Stimulated activated CD8-positive, alpha-beta memory T cell treated with anti-CD3 and anti-CD28 coated beads, Interleukin-2, amount 100 ng/mL, for 1 hour (primary cell): ENCODE measurements at places on chromosomes 1 and 21.

DNA sequence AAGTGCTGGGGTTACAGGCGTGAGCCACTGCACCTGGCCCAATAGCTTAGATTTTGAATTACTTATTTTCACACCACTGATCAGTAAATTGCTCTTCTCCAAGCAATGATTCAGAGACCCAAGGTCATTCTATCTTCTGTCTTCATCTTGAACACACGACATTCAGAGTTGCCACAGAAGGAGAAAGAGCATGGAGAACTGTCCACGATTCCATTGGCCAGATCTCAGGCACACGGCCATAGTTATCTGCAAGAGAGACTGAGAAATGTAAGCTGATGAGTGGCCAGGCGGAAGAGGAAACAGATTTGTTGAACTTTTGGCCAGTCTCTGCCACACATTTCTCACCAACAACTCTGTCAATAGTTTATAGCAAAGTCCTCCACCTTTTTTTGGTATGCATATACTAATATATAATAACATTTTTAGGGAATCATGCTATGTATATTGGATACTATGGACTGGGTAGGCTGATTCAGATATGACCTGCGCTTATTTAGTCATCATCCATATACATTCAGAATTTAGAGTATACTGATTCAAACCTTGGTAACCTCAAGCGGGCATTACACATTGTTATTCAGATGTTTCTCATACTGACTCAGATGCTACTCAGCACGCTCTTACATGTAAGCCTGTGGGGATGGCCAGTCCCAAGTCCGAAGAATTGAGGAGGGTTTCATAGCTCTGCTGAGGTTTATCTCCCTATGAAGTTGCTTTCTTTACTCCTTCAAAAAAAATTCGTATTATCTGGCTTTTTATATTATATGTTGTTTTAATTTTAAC is 25.5 kb upstream of the CAP1 start:
- no peak for DNase-seq

DNA sequence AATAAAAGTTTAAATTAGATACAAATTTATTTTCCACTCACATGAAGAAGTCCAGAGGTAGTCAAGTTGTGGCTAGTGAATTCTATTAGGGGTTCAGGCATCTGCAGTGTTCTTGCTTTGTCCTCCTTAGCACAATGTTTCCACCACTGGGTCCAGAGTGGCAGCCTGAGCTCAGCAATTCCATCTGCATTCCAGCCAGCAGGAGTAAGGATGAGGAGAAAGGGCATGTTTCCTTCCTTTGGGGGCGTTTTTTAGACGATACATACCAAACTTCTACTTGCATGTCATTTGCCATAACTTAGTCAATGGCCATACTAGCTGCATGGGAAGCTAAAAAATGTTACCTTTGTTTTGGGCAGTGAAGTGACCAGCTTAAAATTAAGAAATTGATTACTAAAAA is 98.5 kb upstream of the VANGL1 start:
- no peak for DNase-seq

- DNase-seq, result no peak
These were observed 30.1 kb downstream of the STPG1 start for GRCh38 chr1:24383381-24383940.

GRCh38 chr1:1618396-1619068 is 3.2 kb downstream of the MIB2 start:
- no peak for DNase-seq

GRCh38 chr1:203144661-203145060 is 17.1 kb downstream of the ADORA1 start:
- DNase-seq, result no peak

- DNase-seq, result no peak
These were observed 8.5 kb downstream of the HLX start for GRCh38 chr1:220887520-220888416.

DNA sequence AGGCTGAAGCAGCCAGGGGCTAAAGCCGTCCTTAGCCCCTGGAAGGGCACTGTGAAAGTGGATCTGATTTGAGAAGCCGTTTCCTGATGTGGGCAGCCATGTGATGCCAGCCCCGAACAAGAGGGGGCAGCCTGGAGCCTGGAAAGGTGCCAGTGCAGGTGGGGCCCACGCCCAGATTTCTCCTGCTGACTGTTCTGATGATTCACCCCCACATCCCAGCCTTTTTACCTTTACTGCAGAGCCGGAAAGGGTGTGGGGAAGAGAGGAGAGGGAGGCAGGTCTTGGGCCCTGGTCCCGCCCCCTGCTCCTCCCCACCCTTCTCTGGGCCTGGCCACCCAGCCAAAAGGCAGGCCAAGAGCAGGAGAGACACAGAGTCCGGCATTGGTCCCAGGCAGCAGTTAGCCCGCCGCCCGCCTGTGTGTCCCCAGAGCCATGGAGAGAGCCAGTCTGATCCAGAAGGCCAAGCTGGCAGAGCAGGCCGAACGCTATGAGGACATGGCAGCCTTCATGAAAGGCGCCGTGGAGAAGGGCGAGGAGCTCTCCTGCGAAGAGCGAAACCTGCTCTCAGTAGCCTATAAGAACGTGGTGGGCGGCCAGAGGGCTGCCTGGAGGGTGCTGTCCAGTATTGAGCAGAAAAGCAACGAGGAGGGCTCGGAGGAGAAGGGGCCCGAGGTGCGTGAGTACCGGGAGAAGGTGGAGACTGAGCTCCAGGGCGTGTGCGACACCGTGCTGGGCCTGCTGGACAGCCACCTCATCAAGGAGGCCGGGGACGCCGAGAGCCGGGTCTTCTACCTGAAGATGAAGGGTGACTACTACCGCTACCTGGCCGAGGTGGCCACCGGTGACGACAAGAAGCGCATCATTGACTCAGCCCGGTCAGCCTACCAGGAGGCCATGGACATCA is at the start of gene SFN:
SFN (plus strand) TSS at position 369 of the 904 bp plus-strand sequence; CDS start at position 433, 64 bp downstream.
- DNase-seq, result no peak

DNA sequence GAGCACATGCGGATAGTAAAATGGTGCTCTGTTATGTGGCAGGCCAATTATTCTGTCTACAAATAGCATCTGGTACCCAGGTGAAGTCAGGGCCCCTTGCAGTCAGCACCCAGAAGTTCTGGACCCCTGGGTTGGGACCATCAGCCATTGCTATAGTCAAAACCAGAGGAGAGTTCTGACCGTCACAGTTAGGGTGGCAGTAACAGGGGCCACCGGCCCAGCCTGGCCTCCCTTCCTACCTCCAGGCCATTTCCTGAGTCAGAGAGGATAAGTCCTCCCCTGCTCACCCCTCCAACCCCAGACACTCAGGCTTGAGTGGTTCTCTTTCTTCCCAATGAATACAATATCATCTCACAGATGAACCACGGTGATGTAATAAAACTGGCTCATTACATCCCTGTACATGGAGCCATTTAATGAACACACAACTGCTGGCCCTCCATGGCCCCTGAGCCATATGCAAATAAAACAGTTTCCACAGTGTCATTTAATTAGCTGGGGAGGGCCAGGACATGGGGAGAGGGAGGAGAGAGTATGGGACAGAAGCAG is 673.6 kb downstream of the MATN1 start:
- DNase-seq, result no peak

GRCh38 chr1:47817861-47818260 is 179.3 kb downstream of the TRABD2B start:
- no peak for DNase-seq

- DNase-seq, result no peak
These were observed 25.9 kb downstream of the IVNS1ABP start for GRCh38 chr1:185291159-185291558.

- DNase-seq, result peak; percentile 4
These were observed 63.9 kb downstream of the CAPN2 start for GRCh38 chr1:223776075-223776814.

DNA sequence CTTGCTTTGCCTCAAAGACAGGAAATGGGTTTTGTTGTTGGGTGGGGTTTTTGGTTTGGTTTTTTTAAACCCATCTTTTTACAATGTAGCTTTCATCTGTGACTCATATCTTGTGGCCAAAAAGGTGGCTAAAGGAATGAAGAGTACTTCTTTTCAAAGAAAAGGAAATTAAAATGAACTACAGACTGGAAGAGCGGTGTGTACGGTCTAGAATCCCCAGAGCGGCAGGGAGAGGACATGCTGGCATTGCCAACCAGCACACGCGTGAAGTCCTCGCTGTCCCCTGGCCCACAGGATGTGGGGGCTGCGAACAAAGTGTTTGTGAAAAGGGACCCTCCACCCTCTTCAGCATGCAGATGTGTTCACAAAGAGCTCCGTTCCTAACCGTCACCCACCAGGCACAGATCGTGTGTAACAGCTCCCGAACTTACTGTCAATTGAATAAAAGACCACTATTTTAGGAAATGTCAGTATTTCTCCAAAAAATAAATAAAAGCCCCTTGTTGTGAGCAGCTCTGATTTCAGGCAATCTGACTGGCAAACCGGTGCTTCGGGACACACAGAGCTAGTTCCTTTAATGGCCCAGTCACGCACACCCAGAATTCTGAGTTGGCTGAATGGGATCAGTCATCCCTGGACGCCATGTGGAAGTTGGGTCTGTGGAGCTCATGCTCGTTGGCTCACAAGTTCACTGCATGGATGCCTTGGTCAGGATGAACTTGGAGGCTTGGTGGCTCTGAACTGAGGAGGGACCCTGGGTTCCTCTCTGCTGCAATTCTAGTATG is 602.9 kb downstream of the NPHP4 start:
- no peak for DNase-seq

- DNase-seq, result no peak
These were observed 13.7 kb downstream of the KIAA1614 start for GRCh38 chr1:180926164-180926981.

DNA sequence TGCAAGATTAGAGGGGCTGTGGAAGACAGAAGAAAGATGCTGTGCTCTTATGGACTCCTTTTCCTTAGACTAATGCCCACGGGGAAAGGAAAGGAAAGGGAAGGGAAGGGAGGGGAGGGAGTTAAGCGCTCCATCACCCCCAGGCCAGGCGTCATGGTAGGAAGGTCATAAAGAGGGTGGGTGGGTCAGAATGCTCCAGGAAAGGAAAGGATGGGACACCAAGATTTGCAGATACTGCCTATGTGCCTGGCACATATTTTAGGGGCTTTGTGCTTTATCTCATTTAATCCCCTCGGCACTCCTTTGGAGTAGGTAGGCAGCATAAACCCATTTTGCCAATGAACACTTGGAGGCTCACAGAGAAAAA is 41.4 kb downstream of the MAB21L3 start:
- no peak for DNase-seq

DNA sequence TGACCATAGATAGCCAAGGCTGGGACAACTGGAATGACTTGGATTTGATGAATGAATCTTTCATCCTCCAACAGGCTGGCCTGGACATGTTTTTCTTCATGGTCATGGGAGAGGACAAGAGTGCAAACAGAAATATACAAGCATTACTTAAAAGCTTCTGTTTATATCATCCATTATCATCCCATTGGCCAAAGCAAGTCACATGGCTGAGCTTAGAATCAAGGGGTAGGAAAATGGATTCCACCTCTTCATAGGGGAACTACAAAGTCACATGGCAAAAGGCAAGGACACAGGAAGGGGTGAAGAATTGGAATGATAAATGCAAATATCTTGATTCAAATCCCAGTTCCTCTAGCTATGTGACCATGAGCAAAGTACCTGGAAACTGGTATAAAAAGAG is 90.2 kb upstream of the BARHL2 start:
- no peak for DNase-seq

GRCh38 chr1:93704052-93704451 is 22.4 kb upstream of the BCAR3 start:
- no peak for DNase-seq

DNA sequence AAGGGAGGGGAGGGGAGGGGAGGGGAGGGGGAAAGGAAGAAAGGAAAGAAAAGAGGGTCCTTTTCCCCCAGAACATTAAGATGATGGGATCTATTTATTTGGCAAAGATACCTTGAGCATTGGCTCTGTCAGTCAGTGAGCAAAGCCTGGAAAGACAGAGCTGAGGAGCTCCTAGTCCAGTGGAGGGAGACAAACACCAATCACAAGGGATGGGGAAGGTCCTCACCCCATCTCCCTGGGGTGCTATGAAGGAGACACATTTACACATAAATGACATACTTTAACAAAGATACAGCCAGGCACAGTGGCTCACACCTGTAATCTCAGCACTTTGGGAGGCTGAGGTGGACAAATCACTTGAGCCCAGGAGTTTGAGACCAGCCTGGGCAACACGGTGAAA is 154.9 kb upstream of the TIAM1 start:
- DNase-seq, result no peak

DNA sequence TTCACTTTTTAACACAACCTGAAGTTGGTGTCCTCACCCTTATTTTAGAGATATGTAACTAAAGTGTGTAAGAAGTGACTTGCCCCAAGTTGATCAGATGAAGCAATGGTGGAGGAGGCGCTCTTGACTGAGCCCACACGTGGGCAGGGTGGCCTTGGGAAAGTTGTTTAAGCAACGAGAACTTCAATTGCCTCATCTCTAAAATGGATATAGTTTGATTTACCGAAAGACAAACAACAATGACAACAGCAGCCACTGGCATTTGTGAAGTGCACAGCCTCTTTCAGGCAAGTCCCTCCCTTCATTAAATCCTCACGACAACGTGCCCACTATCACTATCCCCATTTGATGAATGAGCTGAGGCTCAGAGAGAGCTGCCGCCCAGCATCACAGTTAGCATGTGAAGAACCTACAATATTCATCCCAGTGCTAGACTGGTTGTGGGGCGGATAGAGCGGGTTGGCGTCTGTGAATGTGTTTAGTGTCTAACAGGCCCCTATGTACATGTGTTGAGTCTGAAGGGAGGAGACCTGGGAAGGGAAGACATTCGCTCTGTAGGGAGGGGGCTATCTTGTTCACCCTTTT is 3.0 kb downstream of the IL22RA1 start:
- no peak for DNase-seq

GRCh38 chr1:222991908-222992307 is 151.1 kb downstream of the TLR5 start:
- DNase-seq, result no peak

DNA sequence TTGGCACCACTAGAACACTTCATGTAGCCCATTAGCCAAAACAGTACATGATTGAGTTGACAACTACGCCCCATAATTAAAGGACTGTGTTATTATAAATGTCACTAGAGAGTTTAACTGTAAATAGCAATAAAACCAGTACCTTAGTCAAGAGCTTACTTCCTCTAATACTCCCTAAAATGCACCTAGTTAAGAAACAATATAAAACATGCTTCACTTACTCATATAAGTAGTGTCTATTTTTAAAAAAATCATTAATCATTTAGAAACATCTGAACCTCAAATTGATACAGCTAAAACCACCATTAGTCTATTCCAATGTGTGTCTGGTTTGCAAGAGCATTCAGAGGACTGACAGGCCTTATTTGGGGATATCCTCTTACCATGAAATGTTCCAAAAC is 25.3 kb downstream of the PTP4A2 start:
- no peak for DNase-seq

DNA sequence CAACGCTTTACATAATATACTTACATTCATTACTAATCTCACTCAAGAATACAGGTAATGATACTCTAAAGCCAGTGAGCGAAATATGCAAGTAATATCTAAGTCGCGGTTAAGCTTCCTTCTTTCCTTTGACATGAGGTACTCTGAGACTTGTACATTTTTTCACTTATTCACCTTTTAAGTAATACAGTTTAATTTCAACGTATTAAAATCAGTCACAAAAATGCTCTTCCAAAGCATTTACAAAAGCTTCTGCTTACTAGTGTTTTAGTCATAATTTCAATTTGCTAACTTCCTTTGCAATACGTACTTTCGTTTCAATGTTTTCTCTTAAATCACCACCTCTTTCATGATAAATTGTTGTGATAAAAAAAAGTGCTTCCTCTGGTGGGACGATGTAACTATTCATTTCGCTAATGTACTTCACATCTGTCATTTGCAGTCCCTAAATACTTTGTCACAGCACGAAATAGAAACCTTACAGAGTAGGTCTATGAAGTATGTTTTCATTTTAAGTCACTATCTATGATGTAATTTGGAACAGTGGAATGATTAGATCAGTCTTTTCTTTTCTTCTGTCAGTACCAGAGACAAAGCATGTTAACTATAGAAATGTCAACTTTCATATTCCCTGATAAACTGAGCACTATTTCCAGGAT is 34.0 kb upstream of the ADGRL4 start:
- no peak for DNase-seq
